ENCODE measurements at places on chromosomes 1 and 21.

GRCh38 chr1:914131-914890 is 9.4 kb upstream of the SAMD11 start:
- DNase-seq = no peak

DNA sequence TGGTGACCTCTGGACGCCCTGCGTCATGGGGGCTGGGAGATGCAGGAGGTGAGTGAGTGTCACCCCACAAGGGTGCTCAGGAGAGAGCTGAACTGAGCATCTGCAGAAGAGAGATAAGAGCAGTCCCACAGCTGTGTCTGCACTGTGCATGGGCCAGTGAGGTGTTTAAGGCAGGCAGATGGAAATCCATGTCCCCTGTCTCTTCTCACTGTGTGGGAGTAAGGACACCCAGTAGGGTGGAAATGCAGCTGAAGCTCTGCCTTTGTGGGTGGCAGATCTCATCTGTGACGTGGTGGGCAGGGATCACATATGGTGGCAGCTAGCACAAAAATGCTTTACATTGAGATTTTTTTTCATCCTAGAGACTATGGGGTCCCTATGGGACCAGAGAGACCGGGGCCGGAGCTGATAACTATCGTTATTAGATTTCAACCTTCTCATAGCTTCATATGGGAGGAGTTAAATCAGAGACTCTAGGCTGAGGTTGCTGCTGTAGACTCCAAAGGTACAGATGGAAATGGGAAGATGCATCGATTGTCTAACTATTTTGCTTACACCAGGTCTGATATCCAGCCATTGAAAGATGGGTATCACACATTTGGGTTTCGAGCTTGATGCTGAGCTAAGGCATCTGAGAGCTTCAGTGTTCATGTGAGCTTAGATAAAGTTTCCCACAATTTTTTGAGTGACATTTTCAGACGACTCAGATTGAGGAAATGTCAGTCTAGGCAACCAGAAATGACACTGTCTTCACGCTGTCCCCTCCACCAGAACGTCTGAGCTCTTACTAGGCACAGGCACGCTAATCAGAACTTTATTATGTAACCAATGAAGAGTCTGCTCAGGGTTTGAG is 65.3 kb upstream of the PSEN2 start:
- DNase-seq = no peak

GRCh38 chr1:163870666-163871065 is 548.9 kb downstream of the NUF2 start:
- DNase-seq = no peak

- DNase-seq = no peak
Observed at GRCh38 chr1:19922015-19922688, 1.3 kb downstream of the PLA2G2E start.

GRCh38 chr1:966704-967300 is 520 bp downstream of the PLEKHN1 start:
- no peak for DNase-seq

DNA sequence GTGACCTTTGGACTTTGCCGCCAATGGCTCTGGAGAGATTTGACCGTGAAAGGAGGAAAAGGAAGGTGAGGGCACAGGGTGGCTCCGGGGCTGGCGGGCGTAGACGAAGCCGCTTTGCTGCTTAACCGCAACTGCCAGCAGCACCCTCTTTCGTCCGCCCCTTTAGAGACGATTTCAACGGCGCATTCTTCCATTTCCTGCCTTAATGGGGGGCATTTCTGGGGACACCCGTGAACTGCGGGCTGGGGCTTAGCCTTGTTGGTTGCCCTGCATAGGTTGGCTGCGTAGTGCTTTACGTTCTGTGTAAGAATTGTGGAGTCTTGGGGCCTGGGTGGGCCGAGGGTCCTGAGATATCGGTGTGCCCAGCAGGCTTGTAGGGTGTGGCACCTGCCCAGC is 6.7 kb upstream of the NPHP4 start:
- DNase-seq = no peak

- DNase-seq = peak; percentile 100
Observed at GRCh38 chr1:39842836-39843235, 40.5 kb downstream of the TRIT1 start.

DNA sequence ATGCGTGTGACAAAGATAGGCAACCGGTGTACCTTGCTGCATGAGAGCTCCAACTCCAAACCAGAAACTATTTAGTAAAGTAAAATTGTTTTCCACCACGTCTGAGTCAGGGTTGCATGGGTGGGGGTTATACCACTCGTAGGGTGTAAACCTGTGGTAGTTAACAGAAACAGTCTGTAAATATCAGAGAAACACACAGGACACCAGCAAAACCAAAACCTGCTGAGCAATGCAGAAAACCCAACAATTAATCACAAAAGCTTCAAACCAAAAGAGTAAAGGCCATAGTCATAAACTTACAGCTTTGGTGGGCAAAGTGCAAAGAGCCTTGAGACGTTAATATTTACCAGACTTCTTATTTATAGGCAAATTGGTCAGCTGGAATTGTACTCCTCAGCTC is 282.7 kb downstream of the BACH1 start:
- no peak for DNase-seq

GRCh38 chr1:203512848-203513584 is 19.1 kb downstream of the OPTC start:
- no peak for DNase-seq

DNA sequence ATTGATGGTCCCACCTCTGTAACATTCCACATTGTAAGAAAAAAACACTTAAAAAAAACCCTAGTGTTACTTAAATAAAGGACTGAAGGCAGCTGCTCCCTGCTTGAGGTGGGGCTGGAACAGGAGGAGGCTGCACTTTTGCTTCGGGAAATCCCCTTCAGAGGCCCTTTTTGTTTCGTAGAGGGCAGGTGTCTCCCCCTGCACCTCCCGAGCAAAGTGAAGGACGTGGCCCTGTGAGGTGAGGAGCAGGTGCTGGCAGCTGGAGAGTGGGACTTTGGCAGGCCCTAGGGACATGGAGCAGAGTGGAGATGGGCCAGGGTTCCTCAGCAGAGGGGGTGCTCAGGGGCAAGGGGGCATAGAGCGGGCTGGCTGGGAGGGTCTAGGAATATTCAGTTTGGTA is 33.4 kb upstream of the WNT4 start:
- DNase-seq = no peak

DNA sequence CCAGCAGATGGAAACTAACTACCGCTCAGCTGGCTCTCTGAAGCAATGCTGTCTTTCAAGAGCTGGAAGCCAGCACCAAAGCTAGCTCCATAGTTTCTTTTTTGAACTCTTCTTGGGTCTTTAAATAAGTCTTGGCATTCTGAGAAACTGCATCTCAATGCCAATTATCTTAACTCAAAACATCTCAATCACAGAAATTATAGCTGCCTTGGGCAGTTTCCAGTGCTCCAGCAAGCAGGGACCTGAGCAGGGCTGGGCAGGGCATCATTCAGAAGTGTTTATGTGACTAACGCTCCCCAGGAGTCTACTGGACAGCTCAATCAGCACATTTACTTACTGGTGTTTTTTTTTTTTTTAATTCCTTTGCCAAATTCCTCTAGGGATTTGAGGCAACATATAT is 18.3 kb upstream of the PADI4 start:
- no peak for DNase-seq

DNA sequence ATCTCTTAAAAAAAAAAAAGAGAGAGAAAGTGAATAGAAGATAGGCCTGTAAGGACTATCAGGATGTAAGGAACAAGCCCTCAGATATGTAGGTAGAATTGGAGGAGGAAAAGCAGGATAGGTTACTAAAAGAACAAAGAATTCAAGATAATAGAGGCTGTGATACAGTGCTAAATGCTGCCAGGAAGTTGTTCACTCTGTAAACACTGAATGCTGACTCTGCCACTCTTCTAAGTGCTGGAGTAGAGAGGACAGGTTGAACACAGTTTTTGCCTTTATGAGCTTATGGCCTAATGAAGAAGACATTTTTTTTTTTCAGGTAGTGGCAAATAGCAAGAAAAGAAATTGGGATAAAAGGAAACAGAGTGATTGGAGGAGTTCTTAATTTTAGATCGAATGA is 90.6 kb upstream of the ZNF678 start:
- no peak for DNase-seq

DNA sequence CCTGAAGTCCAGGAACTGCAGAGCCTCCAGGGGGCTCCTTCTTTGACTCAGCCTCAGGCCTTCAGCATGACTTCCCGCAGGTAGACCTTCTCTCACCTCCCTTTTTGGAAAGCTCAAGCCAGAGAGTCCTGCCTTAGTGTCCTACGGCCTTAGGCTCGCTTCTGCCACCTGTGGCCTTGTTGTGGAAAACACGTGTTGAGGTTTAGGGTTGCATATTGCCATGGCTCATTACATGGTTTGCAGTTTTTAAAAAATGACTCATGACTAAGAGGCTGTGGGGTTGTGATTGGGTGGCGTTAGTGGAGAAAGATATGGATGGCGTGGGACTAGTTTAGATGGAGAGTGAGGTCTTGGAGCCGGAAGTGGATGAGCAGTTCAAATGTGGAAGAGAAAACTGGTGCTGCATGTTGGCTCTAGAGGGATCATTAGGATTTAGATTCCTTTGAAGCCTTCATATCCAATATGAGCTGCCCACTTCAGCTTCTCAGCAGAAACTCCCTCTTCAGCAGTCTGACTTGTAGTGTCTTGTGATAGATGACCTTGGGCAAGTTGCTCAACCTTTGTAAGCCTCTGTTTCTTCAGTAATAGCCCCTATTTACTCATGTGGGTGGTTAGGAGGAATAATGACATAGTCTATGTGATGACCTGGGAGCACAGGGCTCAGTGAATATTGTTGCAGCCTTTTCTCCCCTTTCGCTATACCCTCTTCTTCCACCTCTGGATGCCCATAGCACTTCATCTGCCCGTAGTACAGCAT is 6.5 kb upstream of the FGGY start:
- peak; percentile 35 for DNase-seq

- DNase-seq = no peak
Observed at GRCh38 chr1:43348343-43348808, 10.4 kb upstream of the CDC20 start.

DNA sequence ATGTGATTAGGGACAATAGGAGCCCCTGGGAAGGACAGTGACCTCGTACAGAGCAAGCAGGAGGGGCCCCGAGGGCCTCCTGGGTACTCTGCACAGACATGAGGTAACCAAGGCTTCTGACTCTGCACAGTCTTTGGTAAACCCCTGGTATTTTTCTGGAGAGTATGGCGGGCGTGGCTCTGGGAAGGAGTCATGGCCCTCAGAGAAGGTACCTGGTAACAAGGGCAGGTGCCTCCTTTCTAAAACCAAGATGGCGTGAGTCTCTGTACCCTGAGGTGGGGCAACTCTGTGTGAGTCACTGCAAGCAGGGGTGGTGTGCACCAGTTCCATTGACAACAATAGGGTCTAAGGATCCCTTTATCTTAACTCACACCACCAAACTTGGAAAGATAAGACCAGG is 39.9 kb upstream of the SLC19A1 start:
- no peak for DNase-seq

- no peak for DNase-seq
Observed at GRCh38 chr1:164578479-164579200, 19.7 kb downstream of the PBX1 start.

DNA sequence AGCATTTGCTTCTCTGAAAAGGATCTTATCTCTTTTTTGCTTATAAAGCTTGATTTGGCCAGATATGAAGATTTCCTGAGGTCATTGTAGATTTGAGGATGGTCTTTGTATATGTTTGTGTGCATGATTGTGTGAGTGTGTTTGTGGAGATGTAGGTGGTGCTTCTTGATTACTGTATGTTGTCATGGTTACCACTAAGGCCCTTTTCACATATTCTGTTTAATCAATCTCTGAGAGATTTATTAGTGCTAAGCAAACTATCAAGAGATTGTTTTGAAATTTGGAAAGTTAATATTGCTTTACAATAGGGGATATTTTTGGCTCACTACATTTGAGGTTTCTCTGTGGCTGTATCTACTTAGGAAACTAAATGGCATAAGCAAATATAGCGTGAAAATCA is 191.7 kb downstream of the S1PR1 start:
- no peak for DNase-seq

- peak; percentile 14 for DNase-seq
Observed at GRCh38 chr1:6245086-6245868, 1.3 kb downstream of the HES3 start.

DNA sequence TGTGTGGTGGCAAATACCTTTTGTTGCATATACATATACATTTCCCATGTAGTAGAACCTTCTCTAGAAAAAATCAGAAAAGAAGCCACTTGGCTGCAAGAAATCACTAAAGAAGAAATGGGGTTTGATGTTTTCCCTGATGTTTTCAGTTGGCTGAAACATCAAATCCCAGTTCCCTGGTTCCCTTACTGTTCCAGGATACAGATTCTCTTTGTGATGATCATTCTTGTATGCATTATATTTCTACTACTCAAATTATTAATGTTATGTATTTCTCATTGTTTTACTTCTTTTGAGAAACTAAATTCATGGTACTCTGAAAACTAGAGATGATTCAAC is 7.6 kb downstream of the RNU1-2 start:
- DNase-seq = no peak

DNA sequence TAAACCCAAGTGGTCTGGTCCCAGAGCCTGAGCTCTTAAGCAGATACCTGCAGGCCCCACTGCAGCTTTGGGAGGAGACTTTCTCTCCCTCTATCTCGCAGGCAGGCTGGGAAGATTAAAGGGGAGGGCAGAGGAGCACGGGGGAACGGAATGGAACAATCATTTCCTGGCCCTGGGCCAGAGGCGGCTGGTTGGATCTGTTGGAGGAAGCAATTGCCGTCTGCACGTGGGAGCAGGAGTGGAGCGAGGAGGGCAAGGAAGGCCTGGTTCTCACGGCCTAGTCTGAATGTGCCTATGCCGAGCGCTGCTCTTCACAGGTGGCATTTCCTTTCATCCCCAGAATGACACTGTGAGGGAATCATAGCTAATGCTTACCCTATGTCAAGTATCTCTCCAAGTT is 23.7 kb downstream of the NKAIN1 start:
- DNase-seq = peak; percentile 55

GRCh38 chr1:233704898-233705723 is 91.2 kb downstream of the KCNK1 start:
- DNase-seq = no peak

GRCh38 chr1:7401814-7402547 is 369.1 kb upstream of the VAMP3 start:
- DNase-seq = no peak

DNA sequence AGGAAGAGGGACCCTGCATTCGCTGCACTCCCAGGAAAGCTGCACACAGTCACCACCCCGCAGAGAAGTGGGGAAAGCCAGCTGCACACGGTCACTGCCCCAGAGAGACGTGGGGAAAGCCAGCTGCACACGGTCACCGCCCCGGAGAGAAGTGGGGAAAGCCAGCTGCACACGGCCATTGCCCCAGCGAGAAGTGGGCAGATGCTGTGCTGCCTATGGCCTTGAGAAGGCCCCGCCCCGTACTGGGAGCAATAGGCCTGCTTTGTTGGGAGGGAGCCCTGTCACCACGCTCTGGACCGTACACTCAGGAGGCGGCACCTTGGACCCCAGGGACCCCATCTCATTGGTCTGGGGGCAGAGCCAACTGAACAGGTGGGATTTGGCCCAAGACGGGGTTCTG is 4.3 kb upstream of the GPR153 start:
- DNase-seq = no peak
